ENCODE measurements at places on chromosomes 5 and 9.

DNA sequence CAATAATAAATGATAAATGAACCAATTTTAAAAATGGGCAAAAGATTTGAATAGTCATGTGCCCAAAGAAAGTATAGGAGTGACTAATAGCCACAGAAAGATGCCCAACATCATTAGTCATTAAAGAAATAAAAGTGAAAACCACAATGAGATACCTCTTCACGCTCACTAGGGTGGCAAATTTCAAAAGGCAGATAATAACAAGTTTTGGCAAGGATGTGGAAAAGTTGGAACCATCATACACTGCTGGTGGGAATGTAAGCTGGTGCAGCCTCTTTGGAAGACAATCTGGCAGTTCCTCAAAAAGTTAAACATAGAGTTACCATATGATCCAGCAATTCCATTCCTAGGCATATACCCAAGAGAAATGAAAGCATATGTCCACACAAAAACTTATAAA, 1819.8 kb downstream of the MAT2B start:
- no peak for DNase-seq

GRCh38 chr9:74444369-74444768, 52.8 kb upstream of the RORB start:
- DNase-seq: no peak

GRCh38 chr9:92136184-92136858, 21.1 kb upstream of the SPTLC1 start:
- DNase-seq: no peak

- no peak for DNase-seq
Observed at GRCh38 chr5:96141749-96142148, 180.1 kb upstream of the ELL2 start.

DNA sequence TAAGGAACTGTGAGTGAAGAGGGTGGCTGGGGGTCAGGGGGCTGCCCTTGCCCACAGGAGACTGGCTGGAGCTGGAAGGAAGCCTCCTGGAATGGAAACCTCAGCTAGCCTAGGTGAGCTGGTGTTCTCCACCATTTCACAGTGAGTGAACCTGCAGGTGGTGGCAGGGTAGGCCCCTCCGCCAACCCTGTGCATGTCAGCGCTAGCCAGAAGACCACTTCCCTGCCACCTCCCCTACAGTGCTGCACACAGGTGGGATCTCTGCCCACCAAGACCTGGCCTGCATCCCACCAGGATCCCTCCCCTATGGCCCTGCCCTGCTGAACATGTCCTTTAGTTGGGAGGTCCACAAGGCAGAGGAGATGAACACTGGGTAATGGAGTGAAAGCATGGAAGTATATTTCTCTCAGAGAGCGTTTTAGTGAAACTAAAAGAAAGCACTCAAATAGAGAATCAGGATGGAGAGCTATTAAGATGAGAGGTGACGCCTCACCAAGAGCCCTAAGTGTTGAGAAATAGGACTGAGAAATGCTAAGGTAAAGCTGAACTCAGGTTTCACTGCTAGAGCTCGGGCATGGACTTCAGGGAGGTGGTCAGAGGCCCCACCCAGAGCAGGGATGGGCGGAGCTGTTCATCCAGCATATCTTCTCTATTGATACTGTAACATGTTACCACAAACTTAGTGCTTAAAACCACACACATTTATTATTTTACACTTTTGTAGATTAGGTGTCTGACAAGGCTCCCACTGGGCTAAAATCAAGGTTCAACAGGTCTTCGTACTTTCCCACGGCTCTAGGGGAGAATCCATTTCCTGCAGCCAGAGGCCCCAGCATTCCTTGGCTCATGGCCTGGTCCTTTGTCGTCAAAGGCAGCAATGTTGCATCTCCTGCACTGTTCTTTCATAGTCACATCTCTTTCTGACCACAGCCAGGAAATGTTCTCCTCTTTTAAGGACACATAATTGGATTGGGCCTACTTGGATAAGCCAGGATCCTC, 83.2 kb downstream of the DIRAS2 start:
- DNase-seq: no peak

- DNase-seq: no peak
Observed at GRCh38 chr9:71764891-71765290, 3.4 kb downstream of the CEMIP2 start.

- peak; percentile 75 for DNase-seq
Observed at GRCh38 chr9:34578241-34579103, 11.1 kb downstream of the CNTFR start.

GRCh38 chr5:76457674-76458485, 54.8 kb downstream of the IQGAP2 start:
- DNase-seq: peak; percentile 40

DNA sequence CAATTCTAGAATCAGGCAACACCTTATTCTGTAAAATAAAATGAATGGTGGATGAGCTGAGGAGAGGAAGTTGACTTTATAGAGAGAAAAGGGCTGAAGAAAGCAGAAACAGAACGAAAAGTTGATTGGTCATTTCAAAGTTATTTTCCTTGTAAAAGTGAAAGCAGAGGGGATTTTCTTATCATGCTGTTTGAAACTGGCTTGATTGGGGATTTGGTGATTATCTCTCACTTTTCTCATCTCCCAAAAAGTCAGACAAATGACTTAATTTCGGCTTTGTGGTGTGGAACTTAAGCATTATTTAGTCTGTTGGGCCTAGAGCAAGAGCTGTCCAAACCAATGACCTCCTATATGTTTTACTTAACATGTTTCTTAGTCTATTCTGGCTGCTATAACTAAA, 60.5 kb upstream of the ITGA2 start:
- no peak for DNase-seq

DNA sequence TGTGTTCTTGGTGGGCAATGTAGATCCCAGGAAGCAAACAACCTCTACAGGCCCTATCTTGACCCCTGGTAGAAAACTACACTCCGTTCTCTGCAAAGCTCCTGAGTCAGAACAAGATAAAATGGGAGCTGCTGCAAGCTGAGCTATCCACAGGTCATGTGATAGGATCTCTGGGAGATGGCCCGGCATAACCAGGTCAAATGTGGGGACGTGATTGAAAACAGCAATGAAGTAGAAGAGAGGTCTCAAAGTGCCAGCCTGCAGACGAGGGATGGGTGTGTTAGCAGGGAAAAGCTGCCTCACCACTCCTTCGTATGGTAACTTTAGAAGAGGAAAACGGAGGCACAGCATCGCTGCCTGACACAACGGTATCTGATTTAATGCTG, 25.0 kb downstream of the NRG2 start:
- no peak for DNase-seq

DNA sequence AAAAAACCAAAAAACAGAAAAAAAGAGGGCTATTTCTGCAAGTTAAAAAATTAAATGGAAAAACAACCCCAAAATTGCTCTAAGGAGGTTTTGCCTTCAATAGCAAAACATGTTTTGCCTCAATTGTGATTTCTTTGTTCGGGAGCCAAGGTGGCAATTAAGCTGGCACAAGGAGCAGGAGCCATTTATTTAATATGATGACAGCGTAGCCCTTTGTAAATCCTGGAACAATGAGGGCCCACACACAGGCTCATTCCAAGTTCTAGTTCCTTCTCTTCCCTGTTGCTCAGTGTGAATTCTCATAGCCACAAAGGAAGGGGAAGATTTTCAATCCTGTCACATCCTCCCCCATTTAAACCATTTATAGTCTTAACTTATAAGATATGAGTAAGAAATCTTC, 353.2 kb downstream of the PDE4D start:
- peak; percentile 29 for DNase-seq

GRCh38 chr5:65892801-65893200, 33.6 kb upstream of the ERBIN start:
- no peak for DNase-seq

DNA sequence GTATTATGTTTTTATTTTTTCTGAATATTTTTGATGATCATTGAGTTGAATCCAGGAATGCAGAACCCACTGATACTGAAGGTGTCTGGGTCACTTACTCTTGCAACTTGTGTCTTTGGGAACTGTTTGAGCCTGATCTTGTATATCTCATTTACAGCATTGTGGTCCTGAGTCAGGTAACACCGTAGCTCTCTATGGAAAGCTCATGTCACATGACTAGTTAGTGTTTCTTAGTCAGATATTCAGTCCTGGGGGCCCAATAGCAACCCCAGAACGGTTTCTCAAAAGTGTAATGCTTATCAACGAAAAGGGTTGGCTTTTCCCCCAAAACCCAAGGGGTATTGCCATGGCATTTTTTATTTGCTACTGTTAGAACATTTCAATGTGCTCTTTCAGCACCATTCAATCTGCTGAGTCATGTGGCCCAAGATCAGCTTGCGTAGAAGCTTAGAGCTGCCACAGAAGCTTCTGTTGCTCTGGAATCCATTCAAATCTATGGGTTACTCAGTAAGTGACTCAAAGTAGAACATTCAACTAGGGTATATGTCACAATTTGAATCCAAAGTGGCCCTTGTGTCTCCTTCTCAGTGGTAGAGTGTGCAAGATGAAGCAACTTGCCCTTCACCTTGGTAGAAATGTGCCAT, 12.1 kb upstream of the PTAR1 start:
- DNase-seq: no peak

DNA sequence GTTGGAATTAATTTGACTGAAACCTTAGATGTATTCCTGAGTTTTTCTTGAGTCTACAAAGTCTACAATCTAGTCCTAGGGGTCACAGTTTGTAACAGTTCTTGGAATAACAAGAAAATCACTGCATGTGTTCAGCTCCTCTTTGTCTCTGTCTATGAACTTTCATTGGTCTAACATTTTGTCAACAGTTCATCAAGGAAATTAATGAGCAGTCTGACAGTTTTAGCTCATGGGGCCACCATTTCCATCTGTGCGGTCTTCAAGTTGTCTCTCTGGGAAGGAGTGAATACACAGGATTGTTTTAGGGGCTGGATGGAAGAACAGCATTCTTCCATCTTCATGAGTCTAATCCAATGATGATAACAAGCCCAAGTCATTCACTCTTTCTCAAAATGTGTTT, 276.4 kb downstream of the TMEM167A start:
- DNase-seq: no peak

- peak; percentile 17 for DNase-seq
Observed at GRCh38 chr5:156367597-156367996, 40.6 kb downstream of the SGCD start.

- DNase-seq: no peak
Observed at GRCh38 chr5:139985290-139985689, 57.8 kb downstream of the NRG2 start.

GRCh38 chr5:81537905-81538547, 144.1 kb upstream of the ACOT12 start:
- no peak for DNase-seq

DNA sequence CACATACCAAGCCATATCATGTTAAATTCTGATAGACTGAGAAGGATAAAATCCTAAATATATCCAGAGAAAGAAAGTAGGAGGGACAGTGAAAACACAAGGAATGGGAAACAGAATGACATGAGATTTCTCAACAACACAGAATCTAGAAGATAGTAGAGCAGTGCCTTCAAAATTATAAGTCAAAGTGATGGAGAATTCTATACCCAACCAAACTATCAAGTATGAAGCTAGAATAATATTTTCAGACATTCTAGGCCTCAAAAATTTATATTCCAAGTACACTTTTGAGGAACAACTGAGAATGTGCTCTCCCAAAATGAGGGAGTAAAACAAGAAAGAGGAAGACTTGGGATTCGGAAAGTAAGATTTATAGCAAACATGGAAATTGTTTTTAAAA, 10.9 kb upstream of the TTLL11 start:
- no peak for DNase-seq

GRCh38 chr5:172235827-172236736, 42.1 kb downstream of the EFCAB9 start:
- no peak for DNase-seq

- DNase-seq: peak; percentile 27
Observed at GRCh38 chr5:100623719-100624118, 88.5 kb downstream of the FAM174A start.

DNA sequence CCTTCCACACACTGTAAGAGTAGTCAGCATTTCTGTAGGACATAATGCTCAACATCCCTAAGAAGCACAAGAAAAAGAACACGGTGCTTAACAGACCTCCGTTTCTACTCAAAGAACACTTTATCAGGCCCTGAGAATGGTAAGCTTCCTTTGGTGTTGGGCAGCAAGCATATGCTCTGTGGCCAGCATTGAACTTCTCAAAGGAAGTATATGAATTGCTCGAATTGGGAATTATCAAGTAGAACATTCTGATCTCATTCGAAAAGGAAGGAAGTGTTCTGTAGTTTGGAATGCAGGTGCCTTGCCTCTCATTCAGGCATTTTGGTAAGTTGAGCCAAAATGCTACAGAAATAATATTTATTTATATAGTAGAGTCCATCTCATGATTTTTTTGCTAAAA, 61.0 kb downstream of the C5 start:
- DNase-seq: no peak

GRCh38 chr5:179912951-179913350, 5.3 kb upstream of the TBC1D9B start:
- no peak for DNase-seq

DNA sequence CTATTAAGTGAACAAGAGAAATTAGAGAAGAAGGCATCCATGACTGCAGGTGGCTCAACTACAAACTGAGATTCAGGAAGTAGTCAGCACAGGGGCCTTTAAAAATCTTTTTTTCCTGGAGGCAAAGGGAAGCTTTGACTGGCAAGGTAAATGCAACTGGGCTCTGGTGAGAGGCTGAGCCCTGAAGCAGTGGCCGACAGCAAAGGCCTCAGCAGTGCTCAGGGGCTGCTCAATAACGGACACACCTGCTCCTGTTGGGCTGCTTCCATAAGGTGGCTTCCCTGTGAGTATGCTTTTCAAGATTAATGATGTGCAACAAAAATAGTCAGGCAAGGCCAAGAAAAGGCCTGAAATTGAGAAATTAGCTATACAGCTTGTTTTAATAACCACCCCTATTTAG, 134.2 kb upstream of the RGMB start:
- peak; percentile 20 for DNase-seq

GRCh38 chr9:128540634-128541360, 11.6 kb upstream of the SPTAN1 start:
- DNase-seq: no peak

DNA sequence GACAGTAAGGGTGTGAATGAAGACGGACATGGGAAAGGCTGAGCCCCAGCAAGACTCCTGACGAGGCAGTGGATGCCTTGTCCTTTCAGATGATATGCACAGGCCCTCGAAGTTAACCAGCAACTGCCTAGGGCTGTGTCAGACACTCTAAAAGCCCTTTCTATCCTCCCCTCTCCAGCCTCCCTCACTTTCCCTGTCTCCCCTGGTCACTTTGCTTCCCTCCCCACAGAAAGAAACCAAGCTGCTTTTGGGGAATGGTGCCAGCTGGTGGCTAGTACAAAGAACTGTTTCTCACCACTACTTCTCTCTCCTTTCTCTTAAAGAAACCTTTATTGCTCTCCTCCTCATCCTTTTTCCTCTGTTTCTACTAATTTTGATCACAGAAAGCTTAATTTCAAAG, 21.4 kb downstream of the LHFPL2 start:
- DNase-seq: no peak

DNA sequence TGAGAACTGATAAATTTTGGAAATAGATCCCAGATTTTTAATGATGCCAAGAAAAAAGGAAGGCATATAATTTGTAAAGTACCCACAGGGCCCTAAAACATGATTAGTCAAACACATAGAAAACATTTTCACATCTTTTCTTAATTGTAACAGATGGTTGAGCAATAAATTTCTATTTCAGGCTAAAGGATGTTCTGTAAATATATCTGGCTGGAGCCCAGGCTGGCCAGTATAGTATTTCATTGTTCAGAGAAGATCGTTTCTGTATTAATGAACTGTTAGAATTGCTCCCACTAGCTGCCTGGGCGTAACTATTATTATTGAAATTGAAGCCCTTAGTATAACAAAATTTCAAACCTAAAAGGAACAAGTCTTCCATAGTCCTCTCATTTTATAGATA, 105.3 kb upstream of the SMC2 start:
- no peak for DNase-seq
